Stimulated activated CD4-positive, alpha-beta T cell treated with anti-CD3 and anti-CD28 coated beads, Interleukin-12 subunit alpha, Interleukin-12 subunit beta, amount 100 ng/mL, for 48 hours (primary cell): ENCODE measurements at places on chromosomes 7 and 10.

DNA sequence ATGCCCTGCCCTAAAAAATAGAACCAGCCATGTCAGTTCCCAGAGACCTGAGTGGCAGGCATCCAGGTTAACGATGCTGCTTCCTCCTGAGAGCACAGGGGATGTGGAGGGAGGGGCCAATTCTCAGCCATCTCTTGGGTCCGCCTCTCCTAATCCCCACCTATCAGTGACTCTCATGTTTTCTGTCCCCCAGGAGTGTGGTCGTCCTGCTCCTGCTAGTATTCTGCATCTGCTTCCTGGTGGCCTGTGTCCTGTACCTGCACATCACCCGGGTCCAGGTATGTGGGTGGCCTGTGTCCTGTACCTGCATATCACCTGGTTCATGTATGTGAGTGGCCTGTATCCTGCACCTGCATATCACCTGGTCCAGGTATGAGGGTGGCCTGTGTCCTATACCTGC, 105.3 kb downstream of the ADCY1 start:
- no peak for DNase-seq

- DNase-seq: no peak
These were observed 41.9 kb downstream of the CDK1 start for GRCh38 chr10:60820093-60820754.

- DNase-seq: no peak
These were observed 1.9 kb upstream of the OTUD1 start for GRCh38 chr10:23436983-23437382.

DNA sequence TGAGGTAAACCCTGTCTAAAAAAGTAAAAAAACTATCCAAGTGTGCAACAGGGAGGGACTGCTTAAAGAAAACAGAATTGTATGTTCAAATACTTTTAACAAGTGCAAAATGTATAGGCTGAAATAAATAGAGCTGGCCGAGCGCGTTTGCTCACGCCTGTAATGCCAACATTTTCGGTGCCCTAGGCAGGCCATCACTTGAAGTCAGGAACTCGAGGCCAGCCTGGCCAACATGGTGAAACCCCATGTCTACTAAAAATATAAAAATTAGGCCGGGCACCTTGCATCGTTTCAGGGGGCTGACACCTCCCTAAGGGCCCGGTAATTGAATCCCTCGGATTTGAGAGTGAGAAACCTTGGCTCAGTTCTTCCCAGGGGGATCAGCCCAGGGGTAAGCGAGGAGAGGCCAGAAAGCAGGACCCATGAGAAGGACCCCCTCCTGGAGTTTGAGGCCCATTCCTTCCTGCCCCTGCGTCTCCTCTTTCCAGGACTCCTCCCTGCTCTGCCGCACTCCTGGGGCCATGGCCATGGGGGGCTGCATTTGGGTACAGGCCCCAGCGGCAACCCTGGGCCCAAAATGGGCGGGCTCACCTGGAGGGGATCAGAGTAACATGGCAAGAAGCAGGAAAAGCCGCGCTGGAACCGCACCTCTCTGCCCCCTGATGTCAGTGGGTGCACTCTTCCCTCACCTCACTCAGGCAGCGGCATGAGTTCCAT, 75.5 kb upstream of the TMEM248 start:
- no peak for DNase-seq

- no peak for DNase-seq
These were observed 62.8 kb downstream of the CLEC2L start for GRCh38 chr7:139586286-139586685.
